Vagina (tissue), 2 donors: ENCODE measurements at places on chromosomes 6 and 20.

DNA sequence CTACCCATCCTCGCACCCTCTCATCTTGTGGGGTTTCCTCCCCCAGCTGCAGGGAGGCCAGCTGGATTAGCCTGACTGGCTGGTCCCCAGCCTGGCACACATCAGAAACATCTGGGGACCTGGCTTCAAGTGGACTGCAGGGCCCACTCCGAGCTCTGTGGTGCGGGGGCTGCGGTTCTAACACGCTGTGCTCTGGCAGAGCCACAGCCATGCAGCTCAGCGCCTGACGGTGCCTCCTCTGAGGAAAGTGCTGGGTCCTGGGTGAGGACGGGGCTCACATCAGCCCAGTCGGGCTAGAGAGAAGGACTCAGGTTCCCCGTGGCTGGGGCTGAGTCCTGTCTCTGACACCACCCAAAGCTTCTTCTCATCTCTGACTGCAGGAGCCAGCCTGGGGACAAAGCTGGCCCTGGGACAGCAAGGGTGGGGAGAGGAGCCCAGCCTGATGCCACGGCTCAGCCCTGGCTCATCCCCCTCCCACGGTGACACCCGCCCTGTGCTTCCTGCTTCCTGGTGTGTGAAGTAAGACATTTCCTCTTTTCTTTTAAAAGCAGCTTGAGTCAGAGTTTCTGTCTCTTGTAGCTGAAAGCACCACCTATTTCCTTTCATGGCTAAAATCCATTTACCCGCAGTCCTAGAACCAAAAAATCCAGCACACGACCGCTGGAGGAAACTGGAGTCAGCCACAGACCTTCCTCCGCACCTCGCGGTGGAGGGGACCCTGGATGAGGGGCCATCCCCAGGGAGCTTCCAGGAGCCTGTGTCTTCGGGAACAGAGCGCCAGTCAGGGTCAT is 127.4 kb upstream of the AFDN start:
- DNase-seq, result no peak

DNA sequence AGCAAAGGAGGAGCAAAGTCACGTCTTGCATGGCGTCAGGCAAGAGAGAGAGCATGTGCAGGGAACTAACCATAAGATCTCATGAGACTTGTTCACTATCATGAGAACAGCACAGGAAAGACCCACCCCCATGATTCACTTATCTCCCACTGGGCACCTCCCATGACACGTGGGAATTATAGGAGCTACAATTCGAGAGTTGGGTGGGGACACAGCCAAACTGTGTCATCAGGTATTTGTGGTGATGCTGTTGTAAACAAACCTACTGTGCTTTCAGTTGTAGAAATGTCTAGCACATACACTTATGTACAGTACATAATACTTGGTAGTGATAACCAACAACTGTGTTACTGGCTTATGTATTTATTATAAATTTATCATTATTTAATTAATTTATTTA is 128.3 kb downstream of the UTRN start:
- DNase-seq, result no peak

DNA sequence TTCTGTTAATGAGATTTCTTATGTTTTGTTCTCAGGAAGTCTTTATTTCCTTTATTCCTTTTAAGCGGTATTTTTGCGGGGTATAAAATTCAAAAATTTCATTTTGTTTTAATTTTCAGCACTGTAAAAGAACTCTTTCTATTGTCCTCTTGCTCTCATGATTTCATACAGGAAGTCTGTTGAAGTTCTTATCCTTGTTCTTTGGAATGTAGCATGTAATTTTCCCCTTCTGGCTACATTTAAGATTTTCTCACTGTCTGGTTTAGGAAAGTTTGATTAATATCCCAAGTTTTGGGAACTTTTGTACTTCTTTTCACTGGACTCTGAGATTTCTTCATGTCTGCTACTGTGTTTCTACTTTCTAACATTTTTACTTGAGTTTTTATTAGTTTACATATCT is 581.4 kb upstream of the GJE1 start:
- DNase-seq, result no peak

- no peak for DNase-seq
Observed at GRCh38 chr6:154805288-154805911, 72.2 kb downstream of the SCAF8 start.

DNA sequence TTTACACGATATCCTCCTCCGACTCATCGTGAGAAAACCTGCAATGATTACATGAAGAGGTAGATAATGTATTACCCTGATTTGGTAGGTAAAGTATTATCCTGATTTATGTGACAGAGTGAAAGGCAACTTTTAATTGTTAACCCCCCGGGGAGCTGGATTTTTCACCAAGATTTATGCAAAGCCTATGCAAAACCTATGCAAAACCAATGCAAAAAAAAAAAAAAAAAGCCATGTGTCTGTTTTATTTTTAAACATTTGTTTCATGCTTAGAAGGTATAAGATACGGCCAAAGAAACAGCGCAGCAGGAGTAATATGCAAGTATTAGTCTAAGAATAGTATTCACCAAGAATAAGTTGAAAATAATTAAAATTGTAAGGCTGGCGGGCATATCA is 109.9 kb downstream of the IPCEF1 start:
- no peak for DNase-seq

DNA sequence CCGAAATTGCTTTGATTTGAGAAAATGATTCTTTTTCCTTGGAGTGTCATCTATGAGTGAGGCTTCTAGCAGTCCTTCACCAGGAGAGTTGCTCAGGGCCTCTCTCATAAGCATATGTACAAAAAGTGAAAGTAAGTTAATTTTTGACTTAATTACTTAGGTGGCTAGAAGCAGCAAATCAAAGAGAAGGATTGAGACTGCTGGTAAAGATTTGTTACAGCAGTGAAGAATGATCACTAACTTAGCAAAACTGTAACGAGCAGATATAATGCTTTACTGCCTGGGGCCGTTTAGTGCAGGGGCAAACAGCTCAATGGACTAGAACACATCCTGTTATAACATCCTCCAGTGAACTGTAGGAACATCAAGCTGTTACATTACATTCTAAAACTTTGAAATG is 167.8 kb upstream of the RIPOR2 start:
- DNase-seq, result no peak

DNA sequence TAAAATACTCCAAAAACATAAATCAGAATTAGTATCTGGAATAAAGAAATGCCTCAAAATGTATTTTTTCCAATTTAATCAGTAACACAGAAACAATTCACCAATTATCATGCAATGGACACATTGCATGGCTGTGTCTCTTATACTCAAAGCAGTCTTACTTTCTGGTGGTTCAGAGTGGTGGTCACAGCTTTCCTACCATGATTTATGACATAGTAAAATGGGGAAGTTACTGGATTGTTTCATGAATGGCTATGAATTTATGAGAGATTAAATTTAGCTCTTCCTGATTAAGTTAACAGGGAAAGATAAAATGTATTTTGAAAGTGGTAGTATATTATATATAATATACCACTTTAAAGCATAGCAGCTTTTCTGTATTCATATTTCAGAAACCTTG is 331.5 kb upstream of the MAP3K7 start:
- no peak for DNase-seq

GRCh38 chr6:166567107-166567506 is 19.4 kb downstream of the RAMACL start:
- no peak for DNase-seq

DNA sequence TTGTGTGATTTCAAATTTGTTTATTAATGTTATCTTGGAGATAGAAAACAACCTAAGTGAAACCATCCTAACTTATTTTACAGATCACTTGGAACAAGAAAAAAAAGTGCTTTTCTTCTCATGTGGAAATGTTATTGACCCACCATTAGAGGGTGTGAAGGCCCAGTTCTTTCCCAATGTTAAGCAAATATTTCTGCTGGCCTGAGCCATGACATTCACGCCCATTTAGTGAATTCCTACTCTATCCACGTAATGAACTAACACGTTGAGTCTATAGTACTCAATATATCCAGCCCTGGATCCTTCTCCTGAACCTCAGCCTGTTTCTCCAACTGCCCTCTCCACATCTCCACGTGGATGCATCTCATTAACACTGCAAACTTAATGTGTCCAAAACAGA is 180.6 kb upstream of the ZFP64 start:
- no peak for DNase-seq
